ENCODE measurements at places on chromosomes 13 and 19. TPM values are rescaled to one million over a fixed set of nuclear protein-coding genes. Genes with fewer than 3 reads are reported as not detected.

DNA sequence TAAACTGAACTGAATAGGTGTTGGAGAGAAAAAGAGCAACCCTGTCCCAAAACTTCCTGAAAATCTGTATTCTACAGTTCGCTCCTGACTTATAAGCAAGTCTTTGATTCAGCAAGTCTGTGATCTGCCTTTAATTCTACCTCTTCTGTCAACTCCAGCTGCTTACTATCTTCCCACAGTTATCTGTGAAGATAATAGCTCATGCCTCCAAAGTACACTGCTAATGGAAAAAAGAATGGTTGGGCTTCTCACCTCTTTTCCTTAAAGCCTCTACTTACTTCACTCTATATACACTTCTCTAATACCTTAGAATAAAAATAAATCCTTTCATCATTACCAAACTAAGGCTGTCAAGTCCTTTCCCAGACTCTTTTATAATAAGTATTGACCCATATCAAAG lies 391.5 kb upstream of the MIR17HG start:
- no peak for DNase-seq

DNA sequence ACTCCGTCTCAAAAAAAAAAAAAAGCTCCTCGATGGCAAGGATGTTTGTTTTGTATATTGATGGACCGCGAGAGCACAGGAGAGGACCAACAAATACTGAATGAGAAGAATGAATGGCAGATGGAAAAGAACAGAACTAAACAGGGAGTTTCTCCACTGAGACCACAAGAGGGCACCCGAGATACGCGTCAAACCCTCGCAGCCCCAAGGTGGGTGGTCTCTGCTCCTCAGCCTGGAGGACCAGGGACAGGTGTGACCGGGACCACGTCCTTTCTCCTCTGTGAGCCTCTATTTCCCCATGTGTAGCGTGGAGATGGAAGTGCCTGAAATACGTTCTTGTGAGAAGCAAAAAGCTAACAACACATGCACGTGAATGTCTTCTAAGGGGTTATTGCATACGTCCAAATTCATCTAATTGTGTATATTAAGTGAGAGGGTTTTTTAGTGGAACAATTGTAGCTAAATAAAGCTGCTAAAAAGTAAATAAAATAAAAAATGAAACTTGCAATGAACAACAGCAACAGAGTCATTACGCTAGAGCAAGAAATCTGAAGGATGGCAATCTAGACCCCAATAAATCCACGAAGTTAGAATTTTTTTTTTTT lies 8.3 kb upstream of the CDC42EP5 start:
- no peak for DNase-seq

DNA sequence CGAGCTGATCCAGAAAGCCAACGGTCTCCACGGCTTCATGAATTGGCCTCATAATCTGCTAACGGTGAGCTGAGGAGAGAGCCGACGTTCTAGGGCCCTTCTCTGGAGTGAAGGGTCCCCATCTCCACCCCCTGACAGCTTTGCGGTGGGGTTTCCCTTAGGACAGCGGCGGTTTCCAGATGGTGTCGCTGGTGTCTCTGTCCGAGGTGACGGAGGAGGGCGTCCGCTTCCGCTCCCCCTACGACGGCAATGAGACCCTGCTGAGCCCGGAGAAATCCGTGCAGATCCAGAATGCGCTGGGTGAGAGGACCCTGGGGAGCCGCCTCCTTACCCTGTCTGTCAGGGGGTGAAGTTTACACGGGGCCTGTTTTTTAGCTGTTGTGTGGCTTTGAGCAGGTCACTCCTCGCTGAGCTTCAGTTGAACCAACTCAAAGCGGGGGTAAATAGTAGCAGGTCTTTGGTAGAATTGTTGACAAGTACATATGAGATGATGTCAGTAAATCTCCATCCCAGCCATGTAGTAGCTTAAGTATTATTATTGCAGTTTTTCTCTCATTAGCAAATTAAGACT lies 801 bp downstream of the QTRT1 start:
- no peak for DNase-seq

DNA sequence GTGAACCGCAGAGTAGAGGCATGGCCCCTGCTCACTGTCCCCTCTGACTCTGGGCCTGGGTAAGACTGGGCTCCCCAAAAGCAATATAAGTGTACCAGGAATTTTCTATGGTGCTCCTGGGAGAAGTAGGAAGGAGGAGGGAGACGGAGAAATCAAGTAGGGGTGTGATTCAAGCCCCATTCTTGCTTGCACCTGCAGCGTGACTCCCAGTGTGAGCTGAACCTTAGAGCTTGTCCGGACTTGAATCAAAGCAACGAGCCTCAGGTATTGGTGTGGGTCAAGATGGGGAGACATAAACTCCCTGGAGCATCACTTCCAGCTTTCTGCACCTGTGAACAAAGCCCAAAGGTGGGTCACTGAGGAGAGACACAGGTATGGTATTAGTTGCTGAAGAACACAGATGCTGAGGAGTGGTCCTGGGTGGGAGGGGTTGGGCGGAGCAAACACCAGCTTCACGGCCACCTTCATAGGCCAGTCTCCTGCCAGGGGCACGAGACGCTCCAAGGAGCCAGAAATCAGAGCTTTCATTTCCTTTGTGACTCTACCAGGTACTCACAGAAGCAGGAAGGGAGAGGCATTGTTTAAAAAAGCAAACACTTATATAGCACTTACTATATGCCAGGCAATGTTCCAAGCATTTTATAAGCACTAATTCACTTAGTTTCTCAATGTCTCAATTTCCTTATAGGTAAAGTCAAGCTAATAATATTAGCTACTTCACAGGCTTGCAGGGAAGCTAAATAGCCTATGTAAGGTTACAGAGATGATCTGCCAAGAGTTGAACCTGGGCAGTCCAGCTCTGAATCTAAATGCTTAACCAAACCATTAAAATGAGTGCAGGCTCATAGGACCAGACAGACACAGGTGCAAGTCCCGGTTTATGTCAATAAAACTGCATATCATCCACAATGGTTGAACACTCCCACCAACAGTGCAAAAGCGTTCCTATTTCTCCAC lies 775.3 kb downstream of the UQCRFS1 start:
- no peak for DNase-seq

Gene RUBCNL
- polyA plus RNA-seq, result 1.9 TPM
